ENCODE measurements at places on chromosomes 7 and 10.
A peak's percentile ranks its signal among the peaks of the same experiment; 100 is the strongest.

- ATAC-seq = no peak
These were observed 47.9 kb upstream of the PLCE1 start for GRCh38 chr10:93945819-93946218.

- ATAC-seq = peak; percentile 86
These were observed 365.3 kb upstream of the IGFBP3 start for GRCh38 chr7:46286356-46286755.

GRCh38 chr7:128398016-128398840 is 11.6 kb downstream of the IMPDH1 start:
- ATAC-seq = peak; percentile 62

DNA sequence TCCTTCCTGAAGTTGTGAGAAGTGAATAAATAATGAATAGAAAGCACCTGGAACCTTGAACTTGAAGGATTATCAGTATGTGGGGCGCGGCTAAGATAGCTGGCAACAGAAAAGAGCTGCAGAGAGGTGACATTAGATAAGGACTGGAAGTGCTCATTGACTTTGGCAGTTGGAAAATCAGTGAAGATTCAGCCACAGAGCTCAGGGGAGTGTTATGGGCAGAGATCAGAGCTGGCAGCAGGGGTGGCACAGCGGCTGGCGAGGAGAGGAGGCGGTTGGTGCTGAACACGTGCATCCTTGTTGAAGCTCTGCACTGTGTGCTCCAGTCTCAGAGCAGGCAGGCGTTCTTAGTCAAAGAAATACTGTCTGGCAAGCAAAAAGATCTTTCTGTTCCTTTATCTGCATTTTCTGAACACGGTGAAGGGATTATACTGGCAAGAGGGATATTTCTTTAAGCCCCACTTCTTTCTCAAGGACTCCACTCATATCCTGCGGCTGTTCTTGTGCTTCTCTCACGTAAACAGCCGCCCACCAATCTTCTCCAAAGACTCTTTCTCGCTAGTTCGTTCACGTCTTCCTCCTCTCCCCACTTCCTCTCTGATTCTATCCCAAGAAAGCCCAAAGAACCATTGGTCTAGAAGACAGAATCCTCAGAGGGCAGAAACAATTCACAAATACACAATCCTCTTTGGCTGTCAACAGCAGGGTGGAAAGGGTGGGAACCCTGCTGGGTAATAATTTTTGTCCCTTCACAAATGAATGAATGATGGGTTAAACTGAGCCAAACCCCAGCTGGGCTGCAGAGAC is 38.6 kb upstream of the ADD3 start:
- ATAC-seq = no peak

DNA sequence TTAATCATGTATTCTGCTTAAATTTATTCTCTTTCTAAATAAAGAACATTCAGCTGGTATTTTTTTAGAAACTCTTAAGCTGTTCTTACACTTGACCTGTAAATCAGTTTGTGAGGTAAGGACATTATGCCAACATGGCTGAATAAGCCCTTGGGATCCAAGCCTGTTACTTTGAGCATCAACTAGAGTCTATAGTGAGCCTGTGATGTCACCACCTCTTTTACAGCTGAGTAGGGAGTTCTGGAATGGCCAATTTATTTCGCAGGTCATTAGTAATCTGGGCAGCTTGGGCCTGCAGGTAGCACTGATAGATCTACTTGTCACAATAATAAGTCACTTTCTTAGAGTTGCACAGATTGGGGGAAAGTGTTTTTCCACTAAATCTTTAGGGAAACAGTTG is 915.2 kb upstream of the MBL2 start:
- no peak for ATAC-seq

GRCh38 chr10:22324413-22324812 is 3.5 kb downstream of the BMI1 start:
- no peak for ATAC-seq

GRCh38 chr7:101669307-101669706 is 40.2 kb upstream of the MYL10 start:
- ATAC-seq = no peak

GRCh38 chr10:47104151-47104605 is 192.9 kb downstream of the PTPN20 start:
- no peak for ATAC-seq

DNA sequence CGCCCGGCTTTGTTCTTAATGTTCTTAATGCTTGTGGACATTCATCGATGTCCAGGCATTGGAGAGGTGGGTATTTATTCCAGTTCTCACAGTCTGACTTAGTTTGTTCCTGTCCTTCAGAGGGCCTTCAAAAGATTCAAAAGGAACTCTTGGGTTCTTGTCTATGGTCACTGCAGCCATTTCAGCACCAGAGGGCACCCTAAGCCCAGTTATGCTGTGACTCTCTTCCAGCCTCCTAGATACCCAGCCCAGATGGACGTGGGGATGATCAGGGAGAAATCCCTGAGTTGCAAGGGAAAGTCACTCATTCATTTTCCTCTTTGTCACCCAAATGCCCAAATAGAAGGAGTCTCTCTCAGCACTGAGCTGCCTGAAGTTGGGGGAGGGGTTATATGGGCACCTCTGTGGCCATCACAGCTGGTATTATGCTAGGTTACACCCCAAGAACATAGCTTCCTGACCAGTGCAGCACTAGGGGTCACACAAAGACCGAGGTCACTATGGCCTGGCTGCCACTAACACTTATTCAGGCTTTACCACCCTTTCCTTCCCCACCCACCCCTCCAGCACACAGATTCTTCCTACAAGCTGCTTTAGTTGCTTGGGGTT is 26.5 kb upstream of the CCDC126 start:
- peak; percentile 86 for ATAC-seq

- ATAC-seq = peak; percentile 67
These were observed 284.9 kb downstream of the FGFR2 start for GRCh38 chr10:121313119-121313875.

Data from esophagus mucosa (tissue), 1 donor.